Activated T-helper 1 cell treated with anti-CD3 and anti-CD28 coated beads, Interleukin-2, amount 50 U/mL, for 16 hours (primary cell): ENCODE measurements at places on chromosomes 2 and 18.

GRCh38 chr2:239596253-239596652, 195.4 kb upstream of the HDAC4 start:
- no peak for DNase-seq

DNA sequence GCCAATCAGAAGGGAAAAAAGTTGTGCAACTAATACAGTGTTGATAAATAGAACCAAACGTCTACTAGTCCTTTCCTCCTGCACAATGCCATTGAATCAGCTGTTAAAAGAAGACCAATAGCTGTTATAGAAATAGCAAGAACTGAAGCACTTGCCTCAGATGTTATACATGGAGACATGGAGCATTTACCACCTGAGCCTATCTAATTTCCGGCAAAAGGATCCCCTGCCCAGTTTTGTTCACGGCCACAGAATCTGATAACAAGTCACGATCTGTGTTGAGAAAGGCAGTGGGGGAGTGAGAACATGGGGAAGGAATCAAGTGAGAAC, 285.4 kb downstream of the ZEB2 start:
- no peak for DNase-seq

DNA sequence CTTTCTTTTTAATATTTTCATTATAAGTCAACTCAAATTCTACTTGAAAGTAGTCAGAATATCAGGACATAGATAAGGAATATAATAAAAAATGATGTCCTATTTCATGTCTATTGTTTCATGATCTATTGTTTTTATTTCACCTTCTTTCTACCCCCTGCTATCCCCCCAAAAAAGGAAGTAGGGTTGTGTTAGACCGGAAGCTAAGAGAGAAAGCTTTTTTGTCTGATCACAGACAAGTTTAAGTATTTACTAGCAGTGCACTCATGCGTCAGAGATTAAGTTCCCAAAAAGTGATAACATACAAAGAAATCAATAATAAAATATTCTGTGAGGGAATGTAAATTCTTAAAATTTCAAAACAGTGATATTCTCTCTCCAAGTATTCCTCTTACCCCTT, 447.1 kb upstream of the CNTNAP5 start:
- no peak for DNase-seq

- no peak for DNase-seq
Measured at GRCh38 chr2:239663364-239663924, 262.6 kb upstream of the HDAC4 start.

DNA sequence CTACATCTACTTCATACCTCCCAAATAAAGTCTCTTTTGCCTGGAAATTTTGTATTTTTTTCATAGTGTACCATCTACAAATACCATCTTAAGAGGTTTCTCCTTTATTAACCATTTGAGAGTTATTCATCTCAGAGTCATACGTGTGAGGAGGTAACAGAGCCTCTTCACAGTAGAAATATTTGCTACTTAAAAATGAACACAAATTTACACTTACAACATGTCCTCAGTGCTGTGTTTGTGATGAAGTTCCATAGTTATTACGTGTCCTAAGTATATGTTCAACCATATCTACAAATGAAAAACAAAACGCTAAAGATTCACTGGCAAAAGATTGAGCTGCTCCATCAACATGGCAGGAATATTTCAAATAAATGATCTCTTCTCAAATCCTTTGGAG, 48.5 kb upstream of the HNRNPA3 start:
- DNase-seq = no peak

GRCh38 chr2:54341656-54342055, 85.6 kb upstream of the TSPYL6 start:
- DNase-seq = no peak
